IPS-NIHi11 (cell line): ENCODE measurements at places on chromosomes 3 and 15.
A peak's percentile ranks its signal among the peaks of the same experiment; 100 is the strongest.

GRCh38 chr3:33166095-33166494, 52.3 kb downstream of the CRTAP start:
- DNase-seq = no peak

DNA sequence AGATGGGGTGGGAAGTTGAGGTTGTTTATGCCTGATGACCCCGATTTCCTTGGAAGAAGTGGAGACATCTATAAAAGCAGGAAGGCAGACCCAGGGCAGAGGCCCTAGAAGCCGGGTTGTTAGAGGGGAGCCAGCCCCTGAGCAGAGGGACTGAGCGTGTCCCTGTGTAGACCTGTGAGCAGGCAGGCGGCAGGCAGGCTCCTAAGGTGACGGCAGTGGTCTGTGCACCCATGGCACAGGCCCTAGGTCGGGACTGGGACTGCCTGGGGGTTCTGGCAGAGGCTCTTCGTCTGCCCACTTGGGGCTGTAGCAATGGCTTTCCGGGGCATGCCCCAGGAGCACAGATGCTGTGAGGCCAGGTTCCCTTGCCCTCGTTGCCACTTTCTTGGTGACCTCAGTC, 9.9 kb downstream of the SEMA4B start:
- no peak for DNase-seq

DNA sequence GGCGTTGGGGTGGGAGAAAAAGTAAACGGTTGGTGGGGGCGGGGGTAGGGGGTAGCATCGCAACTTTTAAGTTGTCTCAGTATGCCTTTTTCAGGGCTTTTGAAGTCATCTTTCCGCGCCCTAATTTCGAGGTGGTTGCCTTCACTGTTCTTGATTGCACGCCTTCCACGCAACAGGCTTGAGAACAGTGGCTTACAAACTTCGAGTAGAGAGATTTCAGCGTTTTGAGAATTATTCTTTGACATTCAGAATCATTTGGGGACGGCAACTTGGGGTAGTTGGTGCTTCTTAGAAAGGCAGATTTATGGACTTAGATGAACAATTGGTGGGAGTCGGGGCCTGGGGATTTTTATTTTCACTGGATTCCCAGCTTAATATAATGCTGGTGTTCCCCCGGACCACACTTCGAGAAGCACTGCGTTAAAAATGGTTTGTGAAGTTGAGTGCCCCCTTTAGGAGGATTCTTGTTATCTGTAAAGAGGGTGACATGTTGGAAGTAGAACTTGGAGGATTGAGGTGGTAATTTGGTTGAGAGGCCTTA, 880 bp downstream of the PPP4R2 start:
- peak; percentile 42 for DNase-seq

DNA sequence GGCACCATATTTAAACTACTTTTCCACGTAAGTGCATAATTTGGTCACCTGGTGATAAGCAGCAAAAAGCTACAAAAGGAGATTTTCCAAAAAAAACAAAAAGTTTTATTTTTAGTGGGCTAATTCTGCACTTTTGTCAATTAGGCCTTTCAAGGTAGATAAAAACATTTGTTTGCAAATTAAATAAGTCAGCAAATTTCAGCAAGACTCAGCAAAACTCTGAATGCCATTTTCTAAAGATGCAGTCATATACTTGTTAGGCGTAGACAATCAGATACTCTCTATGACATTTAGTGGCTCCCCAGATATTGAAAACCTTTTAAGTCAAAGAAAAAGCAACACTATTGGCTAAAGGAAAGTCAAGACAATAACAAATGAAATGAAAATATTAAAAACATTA, 400.2 kb upstream of the GOLIM4 start:
- no peak for DNase-seq

DNA sequence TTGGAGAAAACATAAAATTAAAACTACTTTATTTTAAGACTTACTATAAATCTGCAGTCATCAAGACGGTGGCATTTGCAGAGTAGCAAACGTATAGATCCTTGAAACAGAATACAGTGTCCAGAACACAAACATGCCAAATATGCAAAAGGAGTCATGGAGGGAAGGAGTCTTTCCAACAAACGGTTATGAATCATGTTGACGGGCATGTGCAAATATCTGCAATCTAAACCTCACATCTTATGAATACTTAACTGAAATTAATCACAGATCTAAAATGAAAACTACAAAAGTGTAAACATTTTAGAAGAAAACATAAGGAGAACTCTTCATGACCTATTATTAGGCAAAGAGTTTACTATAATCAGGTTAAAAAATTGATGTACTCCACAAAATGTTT, 69.4 kb downstream of the TFRC start:
- no peak for DNase-seq

GRCh38 chr3:9135930-9136525, 113.4 kb downstream of the SRGAP3 start:
- peak; percentile 95 for DNase-seq

DNA sequence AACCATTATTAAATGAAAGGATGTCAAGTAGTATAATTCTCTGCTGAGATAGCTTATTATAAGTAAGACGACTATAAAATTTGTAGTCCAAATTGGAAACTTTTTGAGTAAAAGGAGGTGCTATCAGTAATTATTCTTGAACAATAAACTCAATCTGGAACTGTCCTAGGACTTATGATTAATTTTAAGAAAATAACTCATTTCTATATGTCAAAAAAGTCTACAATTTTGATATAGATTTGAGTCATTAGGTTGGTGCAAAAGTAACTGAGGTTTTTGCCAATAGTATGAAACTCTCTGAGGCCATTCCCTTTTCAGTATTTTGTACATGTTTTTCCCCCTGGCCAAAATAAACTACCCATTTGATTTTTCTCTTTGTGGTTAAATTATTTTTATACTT, 41.0 kb downstream of the LEKR1 start:
- no peak for DNase-seq

DNA sequence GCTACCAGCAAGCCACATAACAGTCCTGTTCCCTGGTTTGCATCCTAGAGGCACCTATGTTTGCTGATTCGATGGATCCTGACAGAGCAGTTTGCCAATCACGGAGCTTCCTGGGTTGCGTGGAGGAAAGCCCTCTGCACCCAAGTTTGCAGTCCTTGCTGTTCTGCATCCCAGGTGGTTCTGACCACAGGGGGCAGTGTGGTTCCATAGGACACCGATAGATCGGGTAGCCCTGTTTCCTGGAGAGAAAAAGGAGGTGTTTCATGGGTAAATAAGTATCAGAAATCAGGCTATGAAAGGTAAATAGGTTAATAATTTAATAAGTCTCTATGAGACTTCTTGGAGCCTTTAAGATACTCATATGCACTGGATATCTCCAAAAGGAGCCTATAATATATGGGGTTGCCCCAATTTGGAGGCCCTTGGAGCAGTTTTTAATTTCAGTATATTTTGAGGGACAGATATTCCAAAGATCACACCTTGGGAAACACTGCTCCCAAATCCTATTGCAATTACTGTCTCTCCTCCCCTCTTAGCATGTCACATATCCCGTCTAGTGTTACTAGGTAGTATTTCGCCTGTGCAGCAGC, 194.6 kb upstream of the TPM1 start:
- DNase-seq = peak; percentile 77

DNA sequence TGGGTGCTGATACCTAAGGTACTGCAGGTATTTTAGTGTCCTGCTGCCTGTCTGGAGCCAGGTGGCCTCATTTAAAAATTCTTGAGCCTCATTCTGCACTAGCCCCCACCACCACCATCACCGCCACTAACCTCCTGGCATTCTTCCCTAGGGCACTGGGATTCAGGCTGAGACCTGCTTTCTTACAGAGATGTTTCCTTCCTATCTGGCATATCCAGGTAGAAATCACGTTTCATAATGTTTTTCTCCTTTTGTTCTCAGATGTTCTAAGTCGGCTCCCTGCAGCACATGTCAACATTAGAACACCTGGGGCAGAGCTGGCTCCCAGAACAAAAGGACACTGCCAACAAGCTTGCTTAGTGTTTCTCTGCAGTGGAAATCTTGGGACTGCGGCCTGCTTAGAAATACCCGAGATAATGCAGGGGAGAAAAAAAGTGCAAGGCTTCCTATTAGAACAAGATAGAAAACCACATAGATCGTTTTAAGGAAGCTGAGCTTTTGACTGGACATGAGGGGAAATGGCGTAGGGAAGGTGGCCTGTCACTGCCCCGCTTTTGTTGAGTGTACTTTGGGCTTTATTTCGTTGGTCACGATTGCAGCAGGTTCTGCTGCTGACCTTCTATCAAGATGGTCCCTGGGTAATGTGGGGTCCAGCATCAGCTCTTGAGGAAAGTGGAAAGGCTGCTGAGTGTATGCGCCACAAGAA, 59.6 kb upstream of the PPARG start:
- no peak for DNase-seq

- no peak for DNase-seq
Observed at GRCh38 chr3:72722930-72723726, 125.1 kb downstream of the SHQ1 start.

DNA sequence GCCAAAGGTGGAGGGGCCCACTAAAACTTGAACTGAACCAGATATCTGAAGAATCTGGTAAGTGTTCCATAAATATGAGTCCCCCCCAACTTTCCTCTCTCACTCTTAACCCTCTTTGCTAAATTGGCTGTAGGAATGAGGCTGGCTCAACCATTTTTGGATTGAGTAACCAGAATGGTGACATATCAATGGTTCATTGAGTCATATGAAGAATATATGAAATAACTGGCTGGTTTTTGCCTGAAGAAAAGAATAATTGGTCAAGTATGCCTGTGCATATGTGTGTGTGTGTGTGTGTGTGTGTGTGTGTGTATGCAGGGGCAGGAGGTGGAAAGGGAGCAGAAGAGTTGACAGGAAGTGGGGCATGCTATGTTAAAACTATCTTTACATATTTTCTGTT, 472.9 kb upstream of the THBS1 start:
- no peak for DNase-seq

DNA sequence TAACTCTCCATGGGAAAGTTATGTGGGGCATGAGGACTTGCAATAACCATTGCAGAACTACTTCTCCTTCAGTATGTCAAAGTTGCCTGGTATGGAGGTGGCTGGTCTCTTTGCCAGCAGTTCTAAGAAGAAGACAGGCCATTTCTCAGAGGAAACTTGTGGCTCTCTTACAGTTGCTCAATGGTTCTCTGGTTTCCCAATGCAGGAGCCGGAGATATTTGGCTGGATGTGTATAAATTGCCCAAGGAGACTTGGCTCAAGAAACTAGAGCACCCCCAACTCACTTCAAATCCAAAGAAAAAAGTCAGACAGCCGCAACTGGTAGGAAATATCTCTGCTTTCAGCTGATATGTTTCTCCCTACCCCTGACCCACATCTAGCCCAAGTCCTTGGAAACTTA, 24.2 kb downstream of the WDR93 start:
- DNase-seq = no peak

GRCh38 chr15:35547775-35548364, 1.9 kb upstream of the DPH6 start:
- peak; percentile 19 for DNase-seq

DNA sequence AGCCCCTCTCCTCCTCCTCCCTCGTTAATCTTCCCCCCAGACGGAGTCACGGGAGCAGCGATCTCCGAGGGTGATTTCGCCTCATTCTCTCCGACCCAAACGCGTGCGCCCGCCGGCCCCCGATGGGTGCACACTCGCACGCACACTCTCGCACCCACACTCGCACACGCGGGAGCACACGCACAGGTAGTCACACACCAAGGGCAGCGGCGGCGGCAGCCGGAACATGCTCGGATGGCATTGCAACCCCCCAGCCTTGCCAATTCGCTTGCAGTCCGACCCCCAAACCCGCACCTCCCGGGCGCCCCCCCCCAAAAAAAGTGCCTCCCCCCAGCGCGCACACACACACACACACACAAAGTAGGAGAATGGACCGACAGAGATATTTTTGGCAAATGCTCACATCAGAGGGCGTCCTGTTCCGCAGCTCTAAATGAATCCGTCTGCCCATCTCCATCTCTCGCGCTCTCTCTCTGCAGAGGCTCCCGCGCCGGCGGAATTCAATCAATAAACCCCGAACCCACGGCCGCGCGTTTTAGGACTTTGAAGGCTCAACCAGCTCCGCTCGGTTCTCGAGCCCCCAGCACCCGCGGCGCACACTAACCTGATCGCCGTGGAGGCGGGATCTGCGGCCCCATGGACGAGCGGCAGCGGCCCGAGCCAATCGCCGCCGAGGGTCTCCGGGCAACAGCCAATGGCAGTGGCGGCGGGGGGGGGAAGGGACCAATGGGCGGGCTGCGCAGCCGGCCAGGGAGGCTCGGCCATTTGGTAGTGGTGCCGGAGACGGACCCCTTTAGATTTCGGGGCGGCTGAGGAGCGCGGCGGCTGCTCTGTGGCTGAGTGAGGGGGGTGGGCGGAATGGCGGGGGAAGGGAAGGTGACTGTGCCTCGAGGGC, at the start of gene ANP32A:
Gene ANP32A (minus strand): TSS at position 601 of the 895 bp plus-strand sequence. CDS start 144 bp downstream, at position 457.
- DNase-seq = peak; percentile 99

GRCh38 chr3:66453651-66454463, 47.0 kb downstream of the LRIG1 start:
- no peak for DNase-seq

DNA sequence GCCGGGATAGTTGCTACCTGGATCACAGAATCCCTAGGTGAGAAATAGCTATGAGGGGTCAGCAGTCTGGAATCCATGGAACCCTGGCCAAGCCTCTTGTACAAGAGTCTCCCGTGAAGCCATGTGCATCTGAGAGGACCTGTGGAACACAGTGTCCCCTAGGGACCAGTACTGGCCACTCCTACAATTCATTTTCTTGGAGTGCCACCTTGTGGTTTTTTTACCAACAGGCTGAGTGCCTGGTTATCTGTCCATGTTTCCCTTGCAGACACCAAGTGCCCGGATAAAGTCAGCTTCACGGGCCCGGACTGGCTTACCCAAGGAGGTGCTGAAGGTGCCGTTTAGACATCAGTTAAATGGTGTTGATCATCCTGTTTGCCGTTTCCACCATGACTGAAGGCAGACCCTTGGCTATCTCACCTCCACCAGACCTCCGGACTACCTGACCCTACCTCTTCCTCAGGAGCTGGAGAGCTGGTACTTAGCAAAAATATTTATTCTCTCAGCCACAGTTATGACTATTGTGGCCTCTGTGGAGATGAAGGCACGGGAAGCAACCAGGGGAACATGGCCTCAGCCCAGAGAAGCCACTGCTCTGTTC, 93.9 kb downstream of the RBPMS2 start:
- DNase-seq = peak; percentile 87

DNA sequence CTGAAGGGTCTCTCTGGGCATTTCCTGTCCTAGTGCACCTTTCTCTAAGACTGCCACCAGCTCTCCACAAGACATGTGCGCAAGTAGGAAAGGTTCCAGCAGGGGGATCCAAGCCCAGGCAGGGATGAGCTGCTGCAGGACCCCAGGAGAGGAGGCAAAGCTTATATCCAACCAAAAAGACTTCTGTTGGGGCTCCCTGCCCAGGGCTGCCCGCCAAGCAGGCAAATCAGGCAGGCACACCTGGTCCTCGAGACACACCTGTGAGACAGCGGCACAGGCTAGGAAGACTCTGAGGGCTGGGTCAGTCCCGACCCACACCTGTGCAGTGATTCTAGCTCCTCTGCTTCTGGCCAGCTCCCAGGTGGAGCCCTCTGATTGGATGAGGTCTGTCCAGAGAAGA, 80.6 kb downstream of the MYLK start:
- peak; percentile 39 for DNase-seq
